ENCODE measurements at places on chromosomes 6 and 20.

GRCh38 chr20:16701296-16701695, 28.5 kb upstream of the SNRPB2 start:
- DNase-seq: peak; percentile 44

GRCh38 chr20:13863244-13863643, 78.4 kb downstream of the NDUFAF5 start:
- DNase-seq: no peak

GRCh38 chr6:97085772-97086171, 161.2 kb downstream of the KLHL32 start:
- DNase-seq: no peak

DNA sequence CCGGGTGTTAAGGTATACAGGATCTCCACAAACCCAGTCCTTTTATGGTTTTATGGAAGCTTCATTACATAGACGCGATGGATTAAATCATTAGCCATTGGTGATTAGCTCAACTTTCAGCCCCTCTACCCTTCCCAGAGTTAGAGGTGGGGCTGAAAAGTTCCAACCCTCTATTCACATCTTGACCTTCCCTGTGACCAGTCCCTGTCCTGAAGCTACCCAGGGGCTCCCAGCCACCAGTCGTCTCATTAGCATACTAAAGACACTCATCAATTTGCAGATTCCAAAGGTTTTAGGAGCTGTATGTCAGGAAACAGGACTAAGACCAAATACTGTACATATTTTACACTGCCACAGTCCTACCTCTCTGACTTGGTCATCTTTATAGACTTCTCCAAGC, 21.0 kb downstream of the KHDC1L start:
- no peak for DNase-seq

DNA sequence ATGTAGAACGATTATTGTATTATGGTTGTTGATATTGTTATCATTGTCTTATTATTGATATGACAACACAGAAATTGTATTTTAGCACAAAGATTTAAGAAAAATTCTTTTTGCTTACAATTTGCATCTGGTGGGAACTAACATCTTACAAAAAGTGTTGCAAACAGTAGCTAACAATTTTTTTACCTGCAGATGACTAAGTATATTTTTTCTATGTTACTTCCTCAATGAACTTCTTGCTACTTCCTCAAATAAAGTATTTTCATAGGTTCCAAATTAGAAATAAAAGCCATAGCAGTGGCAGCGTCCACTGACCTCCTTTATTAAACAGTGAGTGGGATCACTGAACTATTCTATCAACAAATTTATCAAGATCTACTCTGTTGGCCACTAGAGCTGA, 847.0 kb downstream of the PHF3 start:
- no peak for DNase-seq

GRCh38 chr6:138957903-138958302, 30.1 kb downstream of the REPS1 start:
- DNase-seq: no peak

DNA sequence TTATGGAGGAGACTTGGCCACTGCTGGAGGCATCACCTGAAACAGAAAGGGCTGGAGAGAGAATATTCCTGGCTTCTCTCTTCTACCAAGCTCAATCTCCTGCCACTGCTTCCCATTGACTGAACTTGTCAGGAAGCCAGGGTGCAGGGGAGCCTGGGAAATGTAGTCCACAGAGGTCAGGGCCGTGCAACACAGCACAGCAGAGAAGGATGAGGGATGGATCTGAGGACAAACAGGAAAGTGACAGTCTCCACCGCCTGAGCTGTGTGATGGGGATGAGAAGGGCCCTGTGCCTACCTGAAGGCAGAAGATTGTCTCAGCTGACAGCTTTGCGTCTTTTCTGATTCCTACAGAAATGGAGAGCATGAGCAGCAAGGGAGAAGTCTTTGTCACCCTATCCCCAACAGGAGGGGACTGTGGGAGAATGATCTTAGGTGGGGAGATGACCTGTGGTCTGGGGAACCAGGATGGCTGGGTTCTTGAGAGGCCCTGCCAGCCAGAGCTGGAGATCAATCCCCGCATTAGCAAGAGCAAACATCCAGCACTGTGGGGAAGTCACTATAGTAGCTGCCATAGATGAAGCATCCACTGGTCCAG, 114.2 kb downstream of the SNX5 start:
- DNase-seq: peak; percentile 65

GRCh38 chr6:134830194-134830593, 119.7 kb downstream of the ALDH8A1 start:
- no peak for DNase-seq

DNA sequence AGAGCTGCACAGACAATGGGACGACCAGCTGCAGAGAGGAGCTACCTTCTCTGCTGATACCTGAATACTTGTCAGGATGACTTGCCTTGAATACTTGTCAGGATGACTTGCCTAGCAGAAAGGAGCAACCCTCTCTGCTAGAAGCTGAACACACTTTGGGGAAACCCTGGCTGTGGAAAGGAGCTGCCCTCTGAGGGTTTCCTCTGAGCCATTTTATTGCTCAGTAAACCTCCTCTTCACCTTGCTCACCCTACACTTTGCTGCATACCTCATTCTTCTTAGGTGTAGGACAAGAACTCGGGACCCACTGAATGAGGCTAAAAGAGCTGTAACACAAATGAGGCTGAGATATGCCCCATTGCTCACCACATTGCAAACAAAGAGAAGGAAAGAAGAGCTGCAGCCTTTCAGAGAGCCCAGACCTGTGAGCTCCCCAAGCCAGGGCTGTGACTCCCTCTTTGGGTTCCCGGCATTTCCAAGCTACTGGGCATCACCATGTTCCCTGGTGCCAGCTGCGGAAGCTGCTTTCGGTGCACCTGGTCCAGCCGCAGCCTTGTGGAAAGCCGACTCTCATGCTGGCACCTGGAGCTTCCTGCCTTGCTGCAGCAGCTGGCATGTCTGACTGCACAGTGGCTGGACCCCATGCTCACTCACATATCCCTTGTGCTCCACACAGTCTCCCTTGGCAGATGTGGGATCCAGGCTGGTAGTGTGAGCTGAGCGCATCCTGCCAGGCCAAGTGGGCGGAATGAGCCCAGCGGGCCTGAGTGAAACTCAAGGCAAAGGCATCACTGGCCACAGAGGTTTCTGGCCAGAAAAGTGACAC, 106.7 kb upstream of the AHI1 start:
- no peak for DNase-seq

DNA sequence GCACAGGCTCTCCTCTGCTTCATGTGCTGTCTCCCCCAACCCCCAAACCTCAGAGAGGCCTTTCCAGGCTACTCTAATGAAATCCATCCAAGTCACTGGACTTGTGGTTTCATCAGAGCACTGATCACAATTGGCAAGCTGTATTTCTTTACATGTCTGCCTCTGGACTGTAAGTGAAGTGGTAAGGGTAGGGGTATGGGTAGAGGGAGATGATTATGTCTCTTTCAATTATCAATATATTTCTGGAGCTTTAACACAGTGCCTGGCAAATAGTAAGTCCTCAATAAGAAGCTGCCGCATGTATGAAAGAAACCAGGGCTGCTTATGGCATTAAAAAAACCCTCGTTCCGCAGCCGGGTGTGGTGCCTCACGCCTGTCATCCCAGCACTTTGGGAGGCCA, 5.4 kb downstream of the TRERF1 start:
- no peak for DNase-seq

DNA sequence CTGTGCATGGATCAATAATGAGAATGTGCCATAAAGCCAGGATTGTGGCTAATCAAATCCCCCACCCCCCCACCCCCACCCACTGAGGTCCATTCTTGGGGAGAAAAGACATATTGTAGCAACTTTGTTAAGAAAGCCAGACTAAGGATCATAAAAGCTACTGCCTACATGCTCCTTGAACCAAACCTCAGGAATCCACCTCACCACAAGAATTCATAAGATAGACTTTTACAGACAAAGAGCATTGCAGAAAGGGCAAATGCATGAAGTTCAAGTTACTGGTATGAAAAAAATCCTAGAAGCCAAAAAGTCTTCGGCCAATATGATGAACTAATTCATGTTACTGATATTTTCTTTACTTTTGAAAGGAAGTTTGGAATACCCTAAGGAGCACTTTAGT, 187.9 kb upstream of the ARID1B start:
- no peak for DNase-seq

- no peak for DNase-seq
Observed at GRCh38 chr20:37941332-37941731, 38.4 kb downstream of the VSTM2L start.

DNA sequence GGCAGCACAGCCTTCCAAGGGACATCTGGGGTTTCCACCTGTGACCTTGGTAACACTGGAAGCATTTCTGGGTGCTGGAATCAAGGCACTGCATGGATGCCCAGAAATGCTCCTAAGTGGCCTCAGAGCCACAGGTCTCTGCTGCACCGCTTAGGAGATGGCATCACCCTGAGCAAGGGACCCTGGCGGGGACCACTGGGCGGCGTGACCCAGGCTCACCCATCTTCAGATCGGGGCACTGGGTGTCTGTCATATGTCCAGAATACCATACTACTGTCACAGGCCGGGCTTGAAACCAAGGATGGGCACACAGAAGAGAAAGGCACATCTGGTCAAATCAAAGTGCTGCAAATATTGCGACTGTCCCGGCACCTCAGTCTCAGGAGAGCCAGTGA, 45.9 kb downstream of the SSR1 start:
- no peak for DNase-seq

DNA sequence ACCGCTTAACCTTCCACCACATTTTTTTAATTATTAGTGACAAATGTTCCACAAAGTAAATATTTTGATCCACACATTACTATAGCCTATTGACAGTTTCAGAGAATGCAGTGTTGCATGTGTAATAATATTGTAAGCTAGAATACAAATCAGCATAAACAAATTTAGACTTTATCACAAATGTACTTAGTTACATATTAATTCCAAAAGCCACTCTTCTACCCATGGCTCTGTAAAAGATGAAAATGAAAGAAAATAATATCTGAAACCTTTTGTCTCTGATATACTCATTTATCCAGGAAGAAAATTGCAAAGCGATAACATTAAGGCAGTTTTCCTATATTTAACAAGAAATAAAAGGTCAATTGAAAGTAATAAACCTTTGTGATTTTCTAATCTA, 954.0 kb upstream of the MAN1A1 start:
- DNase-seq: no peak

- DNase-seq: no peak
Observed at GRCh38 chr6:126764104-126764503, 354.4 kb upstream of the RSPO3 start.

DNA sequence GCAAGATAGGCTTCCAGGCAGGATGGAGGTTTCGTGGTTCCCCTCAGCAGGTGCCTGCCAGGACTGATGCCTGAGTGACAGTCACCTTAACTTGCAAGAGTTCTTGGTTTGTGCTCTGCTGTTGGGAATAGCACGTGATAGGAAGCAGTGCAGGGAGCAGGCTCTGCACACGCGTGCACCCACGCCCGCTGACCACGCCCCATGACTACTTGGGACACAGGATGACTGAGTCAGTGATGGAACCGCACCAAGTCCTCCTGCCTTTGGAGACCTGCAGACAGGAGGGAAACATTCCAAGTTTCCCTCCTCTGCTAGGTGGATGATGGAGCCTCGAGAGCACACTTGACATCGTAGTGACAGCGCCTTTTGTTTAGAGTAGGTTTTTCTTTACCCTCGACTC, 164.2 kb downstream of the DTNBP1 start:
- no peak for DNase-seq

DNA sequence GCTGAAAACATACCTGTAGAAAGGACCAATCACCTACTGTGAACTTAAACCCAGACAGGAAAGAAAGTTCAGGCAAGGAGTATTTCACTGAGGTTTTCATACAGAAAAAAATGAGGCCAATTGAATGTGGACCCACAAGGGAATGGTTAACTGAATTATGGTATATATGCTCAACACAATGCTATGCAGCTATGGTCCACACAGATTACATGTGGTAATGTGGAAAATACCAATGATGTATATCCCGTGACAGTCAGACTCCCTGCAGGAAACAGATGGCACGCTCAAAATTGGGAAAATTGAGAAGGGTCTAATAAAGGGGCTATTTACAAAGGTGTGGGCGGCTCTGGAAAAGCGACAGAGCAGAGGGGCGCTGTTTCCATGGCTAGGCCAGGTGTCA, 47.1 kb upstream of the PIM1 start:
- DNase-seq: no peak

DNA sequence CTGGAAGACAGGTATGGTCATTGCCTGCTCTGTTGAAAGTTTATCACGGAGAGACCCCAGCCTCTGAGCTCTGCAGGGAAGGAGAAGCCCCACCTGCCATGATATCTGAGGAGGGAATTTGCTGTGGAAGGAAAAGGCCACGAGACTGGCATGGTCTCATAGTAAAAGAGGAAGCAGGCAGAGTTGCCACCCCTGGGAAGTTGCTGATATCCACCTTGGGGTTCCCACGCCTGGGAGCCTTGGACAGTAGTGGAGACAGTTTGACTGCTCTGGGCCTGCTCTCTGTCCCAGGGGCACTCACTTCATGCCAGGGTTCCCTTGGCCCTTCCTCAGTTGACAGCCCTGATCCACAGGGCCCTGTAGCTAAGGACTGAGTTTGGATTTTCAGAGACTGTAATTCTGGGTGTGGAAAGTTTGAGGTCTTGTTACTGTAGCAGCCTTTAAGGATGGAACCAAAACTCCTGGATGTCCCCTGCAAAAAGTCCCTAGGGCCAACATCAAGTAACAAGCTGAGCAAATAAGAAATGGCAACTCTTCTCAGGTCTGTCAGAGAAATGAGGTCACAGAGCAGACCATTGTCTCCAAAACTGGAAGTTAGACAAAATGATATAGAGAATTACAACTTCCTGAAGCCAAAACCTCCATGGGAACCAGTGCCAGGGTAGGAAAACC, 6.9 kb upstream of the SIRPB1 start:
- DNase-seq: peak; percentile 36

GRCh38 chr20:8627340-8628004, 441.4 kb upstream of the PLCB4 start:
- no peak for DNase-seq

DNA sequence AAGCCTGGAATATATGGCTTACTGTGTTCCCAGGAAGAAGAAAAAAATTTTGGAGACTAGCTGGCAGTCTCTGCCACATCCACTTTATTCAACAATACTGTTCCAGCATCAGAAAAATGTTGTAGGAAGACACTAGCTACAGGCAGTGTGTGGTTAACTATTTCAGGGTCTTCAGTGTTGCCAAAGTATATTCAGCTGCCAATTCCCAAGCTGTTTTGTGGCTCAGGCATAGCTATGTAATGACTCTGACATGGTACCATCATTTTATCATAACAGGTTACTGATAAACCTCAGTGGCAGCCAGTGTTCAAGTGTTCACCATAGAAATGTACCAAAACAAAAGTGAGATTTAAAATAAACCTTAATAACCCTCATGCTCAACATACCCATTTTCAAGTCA, 503.1 kb downstream of the ADGRB3 start:
- DNase-seq: no peak

GRCh38 chr6:134049176-134049575, 3.2 kb downstream of the SLC2A12 start:
- DNase-seq: no peak
